Myocyte (in vitro differentiated cells): ENCODE measurements at places on chromosomes 13 and 19. TPM values are rescaled to one million over a fixed set of nuclear protein-coding genes. Genes with fewer than 3 reads are reported as not detected.

B3GNT3 gene
- total RNA-seq: not detected in 2 replicates

OR7C1 gene
- total RNA-seq: 0.05 and 0.24 TPM in 2 replicates

VSTM1 gene
- total RNA-seq: not detected in 2 replicates

ZNF418 gene
- 3.1 and 4.7 TPM in 2 replicates for total RNA-seq

COL4A1 gene
- 115 and 128 TPM in 2 replicates for total RNA-seq

TMEM38A gene
- total RNA-seq: 128 and 135 TPM in 2 replicates

CGB1 gene
- not detected in 2 replicates for total RNA-seq

IQCN gene
- 1.1 and 1.2 TPM in 2 replicates for total RNA-seq

ZNF813 gene
- 3.3 and 4.6 TPM in 2 replicates for total RNA-seq

LMTK3 gene
- 0.05 and 0.26 TPM in 2 replicates for total RNA-seq

HRC gene
- total RNA-seq: 375 and 578 TPM in 2 replicates

OR10H1 gene
- not detected in 2 replicates for total RNA-seq

THSD8 gene
- not detected in 2 replicates for total RNA-seq

ZNF625 gene
- total RNA-seq: 6.3 and 9.5 TPM in 2 replicates

ANKRD24 gene
- total RNA-seq: 0.53 and 1.4 TPM in 2 replicates
